NCI-H2081 treated with DMSO at 0.1 percent for 48 hours (cell line): ENCODE measurements at places on chromosomes 16 and 17.

DNA sequence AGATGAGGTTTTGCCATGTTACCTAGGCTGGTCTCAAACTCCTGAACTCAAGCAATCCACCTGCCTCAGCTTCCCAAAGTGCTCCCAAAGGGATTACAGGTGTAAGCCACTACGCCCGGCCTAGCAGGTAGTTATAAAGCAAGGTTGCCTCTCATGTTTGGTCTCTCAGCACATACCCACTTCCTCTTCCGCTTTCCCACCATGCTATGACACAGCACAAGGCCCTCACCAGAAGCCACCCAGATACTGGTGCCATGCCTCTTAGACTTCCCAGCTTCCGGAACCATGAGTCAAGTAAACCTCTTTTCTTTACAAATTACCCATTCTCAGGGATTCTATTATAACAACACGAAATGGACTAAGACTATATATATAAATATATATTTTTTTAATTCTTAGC, 143.6 kb downstream of the COPRS start:
- DNase-seq, result no peak

DNA sequence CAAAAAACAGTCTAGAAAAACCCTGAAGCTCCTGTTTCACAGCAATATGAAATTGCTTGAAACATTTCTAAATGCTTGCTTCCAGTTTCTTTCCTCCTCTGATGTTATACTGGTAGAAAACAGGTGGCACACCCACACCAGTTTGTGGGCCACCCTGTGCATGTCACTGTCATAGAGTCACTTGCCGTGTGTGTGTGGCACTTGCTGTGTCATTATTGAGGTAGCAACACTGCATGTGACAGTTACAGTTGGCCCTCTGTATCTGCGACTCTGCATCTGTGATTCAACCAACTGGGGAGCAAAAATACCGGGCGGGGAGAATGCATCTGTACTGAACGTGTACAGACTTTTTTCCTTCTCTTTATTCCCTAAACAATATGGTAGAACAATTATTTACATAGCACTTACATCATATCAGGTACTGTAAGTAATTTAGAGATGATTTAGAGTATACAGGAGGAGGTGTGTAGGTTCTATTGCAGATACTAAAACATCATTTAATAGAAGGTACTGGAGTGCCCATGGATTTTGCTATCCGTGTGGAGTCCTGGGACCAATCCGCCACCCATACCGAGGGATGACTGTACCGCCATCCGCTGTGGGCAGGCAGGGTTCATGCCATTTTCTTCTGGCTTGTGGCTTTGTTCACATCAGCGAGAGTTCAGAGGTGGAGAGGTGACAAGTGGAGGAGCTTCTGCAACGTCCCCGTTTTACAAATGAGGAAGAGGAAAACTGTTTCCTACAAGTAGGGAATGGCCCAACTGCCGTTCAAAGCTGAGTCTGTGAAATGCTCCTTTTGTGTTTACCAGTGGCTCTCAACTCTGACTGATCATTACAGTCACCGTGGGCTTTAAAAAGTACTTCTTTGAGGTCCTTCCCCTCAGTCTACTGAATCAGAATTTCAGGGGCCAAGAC, 373.7 kb downstream of the SNX29 start:
- no peak for DNase-seq

DNA sequence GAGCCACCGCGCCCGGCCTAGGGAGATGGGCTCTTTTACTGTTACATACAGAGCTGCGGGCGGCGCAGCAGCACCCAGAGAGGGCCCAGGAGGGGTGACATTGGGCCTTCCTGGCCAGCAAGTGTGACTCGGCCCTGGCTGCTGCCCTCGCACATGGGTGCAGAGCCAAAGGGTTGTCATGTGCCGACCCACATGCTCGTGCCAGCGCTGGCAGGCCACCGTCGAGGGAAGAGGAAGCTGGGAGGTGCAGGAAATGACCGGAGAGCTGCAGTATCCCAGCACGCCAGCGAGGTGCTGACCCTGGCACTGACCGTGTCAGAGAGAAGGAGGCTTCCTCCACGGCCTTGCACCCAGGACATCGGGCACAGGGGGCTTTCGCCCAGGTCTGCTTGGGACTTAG, 8.0 kb downstream of the ENDOV start:
- DNase-seq, result no peak

DNA sequence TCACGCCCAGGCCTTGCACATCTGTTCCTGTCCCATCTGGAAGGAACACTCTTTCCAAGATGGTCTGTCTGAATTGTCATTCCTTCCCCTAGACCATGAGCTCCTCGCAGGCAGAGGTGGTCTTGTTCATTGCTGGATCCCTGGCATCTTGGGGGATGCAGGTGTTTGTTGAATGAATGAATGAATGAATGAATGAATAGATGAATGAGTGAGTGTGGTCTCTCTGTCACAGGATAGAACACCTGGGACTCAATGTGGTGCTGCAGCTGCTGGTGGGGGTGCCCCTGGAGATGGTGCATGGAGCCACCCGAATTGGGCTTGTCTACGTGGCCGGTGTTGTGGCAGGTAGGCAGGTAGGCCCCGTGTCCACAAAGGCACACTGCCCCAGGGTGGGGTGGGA, 32.2 kb downstream of the RHBDL3 start:
- DNase-seq, result no peak

DNA sequence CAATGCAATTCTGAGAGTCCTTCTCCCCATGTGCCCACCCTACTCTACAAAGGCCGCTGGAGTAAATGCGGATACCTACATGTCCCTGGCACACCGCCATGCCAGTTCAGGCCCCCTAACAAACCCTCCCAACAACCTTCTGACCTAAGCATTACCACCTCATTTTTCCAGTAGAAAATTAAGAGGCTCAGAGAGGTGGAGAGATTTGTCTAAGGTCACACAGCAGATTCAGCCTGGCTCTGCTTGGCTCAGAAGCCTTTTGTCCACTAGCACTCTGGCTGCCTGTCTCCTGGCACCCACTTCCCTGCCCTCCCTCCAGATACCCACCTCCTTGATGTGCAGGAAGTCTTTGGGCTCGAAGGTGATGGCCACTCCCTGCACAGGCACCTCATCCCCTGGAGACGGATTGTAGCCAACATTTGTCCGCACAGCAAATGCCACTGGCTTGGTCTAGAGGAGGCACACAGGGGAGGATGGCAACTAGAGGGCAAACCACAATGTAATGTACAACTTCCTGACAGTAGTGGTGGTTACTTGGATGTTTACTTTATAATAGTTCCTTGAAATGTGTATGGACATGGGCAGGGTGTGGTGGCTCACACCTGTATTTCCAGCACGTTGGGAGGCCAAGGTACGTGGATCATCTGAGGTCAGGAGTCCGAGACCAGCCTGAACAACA, 10.2 kb downstream of the CACNB1 start:
- DNase-seq, result no peak

- DNase-seq, result no peak
These were observed 37.9 kb downstream of the SLFN12L start for GRCh38 chr17:35499548-35499947.

GRCh38 chr17:80647746-80648145, 103.1 kb downstream of the RPTOR start:
- DNase-seq, result no peak

DNA sequence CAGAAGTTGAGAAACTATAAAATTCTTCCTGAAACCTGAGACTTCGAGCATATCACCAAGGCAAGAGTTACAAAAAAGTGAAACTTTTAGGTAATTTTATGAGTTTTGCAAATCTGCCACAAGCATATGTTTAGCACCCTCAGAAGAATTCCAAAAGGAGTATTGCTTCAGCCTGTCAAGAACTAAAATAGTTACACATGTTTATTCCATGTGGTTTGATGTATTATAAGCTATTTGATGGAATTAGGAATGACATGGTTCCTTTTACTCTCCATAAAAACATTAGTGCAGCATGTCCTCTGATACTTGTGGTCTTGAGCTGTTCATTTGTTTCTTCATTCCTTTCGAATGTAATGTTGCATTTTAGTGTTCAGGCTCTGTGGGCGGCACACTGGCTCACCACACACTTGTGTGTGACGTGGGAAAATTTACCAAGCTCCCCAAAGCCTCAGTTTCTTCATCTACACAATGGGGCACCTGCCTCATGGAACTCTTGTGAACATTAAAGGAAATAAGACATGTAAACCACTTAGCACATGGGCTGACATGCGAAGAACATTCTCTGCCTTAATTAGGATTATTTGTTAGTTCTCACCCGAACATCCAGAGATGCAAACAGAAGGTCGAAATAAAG, 204.2 kb upstream of the FOXF1 start:
- no peak for DNase-seq

DNA sequence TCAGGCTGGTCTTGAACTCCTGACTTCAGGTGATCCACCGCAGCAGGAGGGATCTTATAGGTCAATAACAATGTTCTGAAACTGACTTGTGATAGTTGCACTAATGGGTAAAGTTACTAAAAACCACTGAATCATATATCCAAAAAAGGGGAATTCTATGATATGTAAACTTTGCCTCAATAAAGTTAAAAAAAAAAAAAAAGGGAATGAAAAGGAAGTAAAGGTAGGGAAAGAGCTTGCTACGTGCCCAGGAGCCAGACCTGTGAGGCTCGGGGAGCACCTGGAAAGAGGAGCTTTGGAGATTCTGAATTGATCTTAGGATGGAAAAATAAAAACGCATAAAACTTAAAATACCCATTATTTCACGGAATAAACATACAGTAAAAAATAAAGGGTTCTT, 20.8 kb upstream of the TRAP1 start:
- DNase-seq, result no peak

DNA sequence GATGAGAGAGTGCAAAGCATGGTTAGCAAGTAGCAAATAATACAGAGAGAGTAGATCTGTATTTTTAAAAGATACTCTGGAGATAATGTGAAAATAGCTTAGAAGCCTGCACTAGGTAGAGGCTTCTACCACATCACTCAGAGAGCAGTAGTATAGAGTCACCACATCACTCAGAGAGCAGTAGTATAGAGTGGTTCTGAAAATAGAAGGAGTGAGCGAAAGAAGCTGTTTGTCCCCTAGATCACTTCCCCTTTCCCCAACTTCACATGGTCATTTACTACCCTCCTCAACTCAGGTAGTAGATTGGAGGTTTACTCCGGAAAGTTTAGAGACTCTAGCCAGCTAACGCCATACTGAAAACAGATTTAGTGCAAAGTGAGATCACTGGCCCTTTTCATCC, 17.1 kb downstream of the DGKE start:
- DNase-seq, result no peak

GRCh38 chr16:47359478-47359877, 101.4 kb downstream of the ITFG1 start:
- no peak for DNase-seq

GRCh38 chr17:17054636-17055035, 12.4 kb downstream of the MPRIP start:
- no peak for DNase-seq

DNA sequence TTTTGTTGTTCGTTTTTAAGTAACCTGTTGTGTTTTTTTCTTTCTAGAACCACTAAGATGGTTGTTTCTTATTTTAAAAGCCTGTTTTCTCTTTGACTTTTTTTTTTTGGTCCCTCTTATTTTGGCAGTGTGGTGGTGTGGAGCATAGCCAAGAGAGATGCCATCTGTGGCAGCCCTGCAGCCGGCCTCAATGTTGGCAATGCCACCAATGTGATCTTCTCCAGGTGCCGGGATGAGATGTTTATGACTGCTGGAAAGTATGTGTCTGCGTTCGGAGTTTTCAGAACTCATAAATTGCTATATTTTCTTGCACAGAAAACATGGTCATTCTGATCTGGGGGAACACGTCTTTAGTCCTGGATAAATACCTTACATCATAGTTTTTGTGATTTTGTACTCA, 17.6 kb downstream of the CFAP52 start:
- DNase-seq, result no peak

DNA sequence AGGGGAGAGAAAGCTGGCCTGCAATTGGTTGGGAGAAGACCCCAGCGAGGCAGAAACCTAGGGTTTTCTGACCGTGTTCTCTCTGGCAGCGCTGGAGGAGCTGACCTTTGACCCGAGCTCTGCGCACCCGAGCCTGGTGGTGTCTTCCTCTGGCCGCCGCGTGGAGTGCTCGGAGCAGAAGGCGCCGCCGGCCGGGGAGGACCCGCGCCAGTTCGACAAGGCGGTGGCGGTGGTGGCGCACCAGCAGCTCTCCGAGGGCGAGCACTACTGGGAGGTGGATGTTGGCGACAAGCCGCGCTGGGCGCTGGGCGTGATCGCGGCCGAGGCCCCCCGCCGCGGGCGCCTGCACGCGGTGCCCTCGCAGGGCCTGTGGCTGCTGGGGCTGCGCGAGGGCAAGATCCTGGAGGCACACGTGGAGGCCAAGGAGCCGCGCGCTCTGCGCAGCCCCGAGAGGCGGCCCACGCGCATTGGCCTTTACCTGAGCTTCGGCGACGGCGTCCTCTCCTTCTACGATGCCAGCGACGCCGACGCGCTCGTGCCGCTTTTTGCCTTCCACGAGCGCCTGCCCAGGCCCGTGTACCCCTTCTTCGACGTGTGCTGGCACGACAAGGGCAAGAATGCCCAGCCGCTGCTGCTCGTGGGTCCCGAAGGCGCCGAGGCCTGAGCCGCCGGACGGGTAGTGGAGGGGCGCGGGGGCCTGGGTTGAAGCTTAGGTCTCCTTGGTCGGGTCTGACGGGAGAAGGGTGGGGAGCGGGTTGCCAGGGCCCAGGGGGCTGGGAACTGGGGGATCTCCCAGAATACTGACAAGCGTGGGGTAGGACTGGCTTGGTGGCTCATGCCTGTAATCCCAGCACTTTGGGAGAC, 7.4 kb upstream of the PYDC1 start:
- no peak for DNase-seq

DNA sequence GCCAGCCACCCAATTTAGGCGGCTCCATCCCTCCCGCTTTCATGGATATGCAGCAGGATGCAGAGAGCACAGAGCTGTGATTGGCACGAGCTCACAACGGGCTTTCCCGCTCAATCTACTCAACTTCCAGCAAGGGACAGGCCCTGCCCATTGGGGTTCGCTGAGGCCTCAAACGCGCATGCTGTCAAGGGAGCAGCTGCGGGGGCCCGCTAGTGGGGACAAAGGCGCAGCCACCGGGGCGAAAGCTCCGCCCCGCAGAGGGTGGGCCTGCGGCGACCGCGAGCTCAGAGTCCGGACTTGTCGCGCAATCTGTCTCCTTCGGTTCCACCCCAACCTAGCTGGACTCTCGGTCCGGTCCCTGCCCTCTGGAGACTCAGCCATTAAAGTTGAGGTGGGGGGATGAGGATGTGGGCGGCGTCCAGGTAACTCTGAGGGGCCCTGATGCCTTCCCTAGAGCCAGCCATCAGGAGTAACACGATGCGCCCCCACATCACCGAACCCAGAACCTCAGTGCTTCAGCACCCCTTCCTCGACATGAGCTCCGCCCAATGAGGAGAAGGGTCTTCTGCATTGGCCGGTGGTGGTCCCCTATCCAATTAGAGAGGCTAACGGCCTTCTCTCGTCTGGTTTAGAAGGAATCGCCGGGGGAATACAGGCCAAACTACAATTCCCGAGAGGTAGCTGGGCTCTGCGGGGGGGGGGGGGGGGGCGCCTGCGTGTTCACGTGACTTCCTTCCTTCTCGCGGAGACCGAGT, 489 bp upstream of the NFATC3 start:
- DNase-seq, result no peak

DNA sequence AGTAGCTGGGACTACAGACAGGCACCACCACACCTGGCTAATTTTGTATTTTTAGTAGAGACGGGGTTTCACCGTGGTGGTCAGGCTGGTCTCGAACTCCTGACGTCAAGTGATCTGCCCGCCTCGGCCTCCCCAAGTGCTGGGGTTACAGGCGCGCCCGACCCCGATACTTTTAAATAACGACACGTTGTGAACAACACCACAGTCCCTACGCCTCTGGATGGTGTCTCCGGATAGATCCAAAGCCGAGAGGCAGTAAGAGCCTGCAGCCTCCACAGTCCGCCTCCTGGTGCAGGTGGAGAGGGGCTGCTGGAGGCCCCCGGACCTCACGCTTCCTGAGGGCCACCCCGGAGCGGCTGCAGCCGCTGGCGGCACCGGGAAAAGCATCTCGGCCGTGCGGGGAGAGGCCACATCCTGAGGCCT, 741 bp upstream of the TLCD3A start:
- DNase-seq, result no peak
